Activated CD8-positive, alpha-beta memory T cell treated with anti-CD3 and anti-CD28 coated beads for 48 hours (primary cell): ENCODE measurements at places on chromosomes 2 and 18.
A peak's percentile ranks its signal among the peaks of the same experiment; 100 is the strongest.

DNA sequence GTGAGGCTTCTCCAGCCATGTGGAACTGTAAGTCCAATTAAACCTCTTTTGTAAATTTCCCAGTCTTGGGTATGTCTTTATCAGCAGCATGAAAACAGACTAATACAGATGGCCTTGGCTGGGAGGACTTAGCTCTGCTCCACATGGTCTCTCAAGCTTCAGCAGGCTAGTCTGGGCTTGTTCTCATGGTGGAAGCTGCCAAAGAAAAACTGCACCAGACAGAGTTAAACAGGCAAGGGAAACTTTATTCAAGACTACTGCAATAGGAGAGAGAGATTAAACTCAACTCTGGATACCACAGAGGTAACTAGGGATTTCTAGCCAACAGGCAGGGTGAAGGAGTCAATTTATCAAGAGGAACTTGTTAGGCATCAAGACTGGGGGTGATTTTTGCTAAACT is 142.1 kb downstream of the CABLES1 start:
- no peak for DNase-seq

- DNase-seq = no peak
These were observed 49.4 kb downstream of the SMAD7 start for GRCh38 chr18:48901145-48902022.

DNA sequence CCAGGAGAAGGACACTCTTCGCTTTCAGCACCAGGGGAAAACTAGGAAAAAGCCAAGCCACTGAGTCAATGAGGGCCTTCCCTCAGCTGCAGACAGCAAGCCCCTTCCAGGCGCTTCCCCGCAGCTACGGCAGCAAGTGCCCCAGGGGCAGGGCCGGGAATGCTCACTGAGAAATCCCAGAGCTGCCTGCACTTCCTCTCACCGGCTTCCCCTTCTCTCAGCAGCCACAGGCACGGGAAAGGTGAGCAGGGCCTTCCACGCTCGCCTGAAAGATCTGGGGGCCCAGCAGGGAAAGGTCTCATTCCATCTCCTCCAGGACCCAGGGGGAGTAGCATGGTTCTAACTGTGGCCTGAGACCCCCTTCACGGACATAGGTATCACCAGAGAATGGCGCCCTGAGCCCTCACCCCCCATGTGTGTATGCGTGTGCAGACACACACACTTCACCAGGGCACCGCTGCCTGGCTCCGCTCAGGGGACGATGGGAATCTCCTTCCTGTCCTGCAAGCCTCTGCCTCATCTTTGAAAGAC is 29.6 kb upstream of the FOSL2 start:
- DNase-seq = no peak

GRCh38 chr18:9894454-9895068 is 8.8 kb downstream of the TXNDC2 start:
- no peak for DNase-seq

DNA sequence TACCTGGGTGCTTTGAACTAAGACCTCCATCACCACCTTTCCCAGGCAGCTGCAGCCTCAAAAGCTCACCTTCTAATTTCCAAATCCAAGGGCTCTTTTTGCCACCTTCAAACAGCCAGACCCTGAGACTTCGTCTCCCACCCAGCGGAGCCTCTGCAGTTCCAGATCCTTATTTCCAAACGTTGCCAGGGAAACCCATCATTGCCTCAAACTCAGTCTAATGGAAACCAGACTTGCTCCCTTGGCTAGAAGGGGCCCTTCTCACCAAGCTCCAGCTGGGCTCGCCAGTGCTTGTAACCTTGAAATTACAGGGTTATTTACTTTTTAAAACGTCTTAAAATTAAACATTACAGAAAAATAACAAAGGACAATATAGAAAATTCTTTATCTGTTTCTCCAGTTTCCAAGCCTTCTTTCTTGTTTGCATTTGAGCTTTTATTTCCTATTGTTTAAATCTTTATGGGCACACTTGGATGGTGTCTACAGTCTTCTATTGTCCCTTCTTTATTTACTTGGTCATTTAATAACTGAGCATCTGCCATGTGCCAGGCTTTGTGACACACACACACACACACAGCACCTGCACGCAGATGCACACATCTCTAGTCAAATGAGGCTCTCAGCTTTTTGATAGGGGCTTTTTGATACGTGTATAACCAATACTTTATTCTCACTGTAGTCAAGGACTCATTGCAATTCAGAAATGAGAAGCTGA is 36.1 kb downstream of the TRPM8 start:
- no peak for DNase-seq

GRCh38 chr2:122028371-122029100 is 273.1 kb downstream of the TSN start:
- no peak for DNase-seq

DNA sequence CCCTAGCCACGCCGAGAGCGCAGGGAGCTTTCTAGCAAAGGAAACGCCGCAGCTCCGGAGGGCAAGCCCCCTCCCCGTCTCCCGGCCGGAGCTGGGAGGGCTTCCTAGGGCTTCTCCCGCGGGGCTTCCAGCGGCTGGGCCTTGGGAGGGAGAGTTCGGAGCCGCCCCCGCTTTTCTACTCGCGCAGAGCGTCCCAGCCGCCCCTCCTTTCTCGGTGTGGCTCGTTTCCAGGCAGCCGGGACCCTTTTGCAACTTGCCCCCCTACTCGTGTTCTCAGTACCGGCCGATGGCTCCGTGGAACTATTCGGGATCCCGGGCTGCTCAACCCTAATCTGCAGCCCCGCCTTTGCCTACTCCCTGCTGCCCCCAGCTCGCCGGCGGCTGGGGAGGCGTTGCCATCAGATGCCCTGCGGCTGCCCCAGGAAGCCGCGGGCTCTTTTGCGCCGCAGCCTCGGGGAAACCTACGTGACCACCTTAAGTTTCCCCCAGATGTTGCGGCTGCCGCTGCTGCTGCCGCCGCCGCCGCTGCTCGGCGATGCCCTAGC is 1.5 kb upstream of the NR4A2 start:
- peak; percentile 57 for DNase-seq

DNA sequence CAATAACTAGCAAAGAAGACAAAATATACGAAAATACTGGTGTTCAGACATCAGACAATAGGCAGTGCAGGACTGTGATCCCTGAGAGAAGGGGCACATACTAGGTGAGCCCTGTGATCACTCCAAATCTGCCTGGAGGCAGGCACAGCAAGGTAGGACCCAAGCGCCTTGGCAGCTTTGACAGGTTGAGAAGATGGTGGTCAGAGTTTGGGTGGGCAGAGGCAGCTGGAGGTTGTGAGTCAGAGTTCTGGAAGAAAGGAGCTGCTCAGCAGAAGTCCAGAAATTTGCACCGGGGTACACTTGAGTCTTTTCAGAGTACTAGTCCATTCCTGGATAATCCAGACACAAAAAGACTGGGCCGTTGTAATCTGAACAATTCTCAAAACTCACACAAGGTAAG is 14.0 kb downstream of the KIF1A start:
- DNase-seq = no peak

GRCh38 chr2:237290261-237290660 is 123.7 kb downstream of the COL6A3 start:
- DNase-seq = no peak

- DNase-seq = no peak
These were observed 77.8 kb downstream of the RAPGEF4 start for GRCh38 chr2:172813314-172813888.

- DNase-seq = no peak
These were observed 66.0 kb upstream of the SLC14A2 start for GRCh38 chr18:45549290-45549689.

- no peak for DNase-seq
These were observed 5.2 kb upstream of the BOLA3 start for GRCh38 chr2:74152954-74153353.

GRCh38 chr2:67221266-67221665 is 175.9 kb upstream of the ETAA1 start:
- no peak for DNase-seq

GRCh38 chr18:21064347-21064746 is 47.3 kb downstream of the ROCK1 start:
- no peak for DNase-seq

GRCh38 chr2:204184226-204184625 is 247.7 kb downstream of the ICOS start:
- no peak for DNase-seq

- DNase-seq = no peak
These were observed 53.5 kb downstream of the PPIG start for GRCh38 chr2:169637620-169638019.

DNA sequence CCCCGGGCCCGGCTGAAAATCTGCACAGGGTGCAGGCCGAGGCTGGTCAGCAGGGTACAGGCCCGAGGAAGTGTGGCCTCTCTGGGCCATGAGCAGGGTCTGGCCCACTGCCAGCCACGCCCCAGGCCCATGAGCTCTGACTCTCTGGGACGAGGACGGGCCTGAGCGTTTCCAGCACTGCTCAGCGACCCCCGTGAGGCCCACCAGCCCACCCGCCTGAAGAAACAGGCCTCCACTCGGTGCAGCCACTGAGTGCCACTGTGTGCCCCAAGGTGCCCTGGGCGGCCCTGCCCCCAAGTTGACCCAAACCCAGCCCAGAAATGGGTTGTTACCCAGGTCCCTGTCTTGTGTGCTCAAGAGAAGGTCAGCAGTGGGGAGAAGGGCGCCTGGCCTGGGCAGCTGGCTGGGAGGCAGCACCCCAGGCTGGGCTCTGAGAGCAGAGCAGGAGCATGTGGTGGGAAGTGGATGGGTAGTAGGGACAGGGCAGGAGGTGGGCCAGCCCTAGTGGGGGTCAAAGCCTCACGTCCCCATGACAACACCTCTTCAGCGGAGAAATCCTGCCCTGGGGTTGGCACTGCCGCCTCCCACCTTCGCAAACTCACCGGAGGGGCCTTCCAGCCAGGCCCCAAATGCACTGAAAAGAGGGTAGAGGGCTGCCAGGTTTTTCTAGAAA is 2.1 kb upstream of the SNED1 start:
- DNase-seq = no peak

- DNase-seq = no peak
These were observed 40.7 kb upstream of the FZD7 start for GRCh38 chr2:201992960-201993359.

- DNase-seq = no peak
These were observed 3.7 kb upstream of the CRIM1 start for GRCh38 chr2:36351736-36352349.

DNA sequence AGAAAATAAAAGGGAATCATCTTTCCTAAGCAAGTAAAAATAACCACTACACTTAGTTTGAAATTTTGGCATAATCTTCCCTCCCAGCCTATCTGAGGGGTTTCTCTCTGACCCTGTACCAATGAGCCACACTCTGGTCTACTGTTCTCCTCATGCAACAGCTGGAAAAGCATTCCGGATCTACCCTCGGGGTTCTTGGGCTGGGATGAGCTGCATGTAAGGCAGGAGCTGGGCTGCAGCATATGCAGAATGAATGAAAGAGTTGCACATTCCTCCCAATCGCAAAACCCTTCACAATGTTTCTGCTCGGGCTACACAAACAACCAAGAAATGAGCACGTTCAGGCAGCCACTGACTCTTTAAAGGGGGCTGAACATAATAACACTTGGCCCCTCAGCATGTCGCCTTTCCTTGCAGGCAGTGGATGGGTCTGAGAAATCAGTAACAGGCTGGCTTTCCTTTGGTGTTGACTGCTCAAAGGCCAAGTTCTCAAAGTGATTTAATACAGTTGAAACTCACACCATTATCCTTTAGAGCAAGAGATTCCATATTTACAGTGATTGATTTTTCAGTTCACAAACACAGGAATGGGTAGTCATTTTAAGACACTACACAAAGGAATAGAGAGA is 180.4 kb upstream of the ZFP36L2 start:
- DNase-seq = no peak

- DNase-seq = no peak
These were observed 1.7 kb downstream of the FOSL2 start for GRCh38 chr2:28394331-28394877.

GRCh38 chr2:193824474-193824873 is 1629.7 kb upstream of the TMEFF2 start:
- no peak for DNase-seq

DNA sequence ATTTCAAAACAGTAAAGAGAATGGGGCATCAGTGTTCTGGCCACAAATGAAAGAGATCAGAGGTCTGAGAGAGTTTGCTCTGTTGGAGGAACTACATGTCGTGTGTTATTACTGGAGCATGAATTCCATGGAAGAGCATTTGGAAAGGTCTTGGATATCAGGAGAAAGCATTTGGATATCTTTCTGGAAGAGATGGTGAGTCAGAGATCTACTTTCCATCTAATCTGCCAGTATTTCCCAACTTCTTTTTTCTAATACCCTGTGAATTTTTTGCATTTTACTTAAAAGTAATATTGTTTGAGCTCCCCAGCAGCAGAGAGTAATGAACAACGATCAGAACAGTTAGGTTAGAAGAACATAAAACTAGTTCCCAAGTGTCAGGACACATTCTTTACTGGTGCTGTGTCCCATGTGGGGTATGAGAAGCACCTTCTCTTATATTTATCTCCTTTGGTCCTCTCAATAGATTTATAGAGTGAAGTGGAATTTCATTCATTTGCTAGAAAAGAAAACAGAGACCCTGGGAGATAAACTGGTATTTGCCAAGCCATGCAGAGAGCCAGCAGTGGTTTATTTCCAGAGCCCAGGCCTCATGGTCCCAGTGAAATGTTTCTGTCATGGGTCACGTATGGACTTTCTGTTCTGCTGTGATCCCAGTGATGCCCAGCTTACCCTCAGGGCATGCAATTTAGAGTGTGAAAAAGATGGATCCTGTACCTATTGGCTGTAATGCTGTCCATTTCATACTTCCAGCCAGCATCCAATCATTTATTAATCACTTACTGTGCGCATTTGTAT is 130.8 kb upstream of the NT5C1B start:
- no peak for DNase-seq

DNA sequence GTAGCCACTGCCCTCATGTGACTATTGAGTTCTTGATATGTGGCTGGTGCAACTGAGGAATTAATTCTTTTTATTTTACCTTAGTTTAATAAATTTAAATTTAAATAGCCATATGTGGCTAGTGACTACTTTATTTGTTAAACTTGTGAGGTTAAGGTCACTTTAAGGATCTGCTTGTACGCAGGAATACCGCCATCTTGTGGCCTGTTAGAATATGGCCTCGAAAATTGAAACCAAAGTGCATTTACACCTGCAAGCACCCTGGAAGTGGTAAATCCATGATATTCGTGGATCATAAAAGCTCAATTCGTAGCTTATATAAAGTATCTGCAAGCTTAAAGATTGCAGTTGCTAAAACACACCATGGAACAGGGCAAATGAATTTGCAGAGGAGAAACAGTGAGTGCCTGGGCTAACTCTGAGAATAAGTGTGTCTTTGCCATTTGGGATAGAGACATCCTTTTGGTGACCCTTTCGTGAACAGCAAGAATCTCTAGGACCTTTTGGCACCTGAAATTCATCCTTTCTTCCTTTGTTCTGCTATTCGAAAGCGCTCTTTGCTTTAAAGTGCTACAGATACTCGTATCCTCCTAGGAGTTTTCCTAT is 59.9 kb upstream of the REG3A start:
- DNase-seq = no peak
